ENCODE measurements at places on chromosomes 7 and 10. TPM values are rescaled to one million over a fixed set of nuclear protein-coding genes. Genes with fewer than 3 reads are reported as not detected.

Gene ATOH7
- not detected for total RNA-seq

Gene HABP2
- not detected for total RNA-seq

Gene CCDC3
- 2.2 TPM for total RNA-seq

Gene ABCA13
- not detected for total RNA-seq

Gene CALML3
- not detected for total RNA-seq

Gene ATP5MK
- total RNA-seq, result 198 TPM

Gene CALML5
- total RNA-seq, result not detected

Gene STK31
- 0.19 TPM for total RNA-seq

Gene OR13A1
- total RNA-seq, result not detected

Gene HOXA10
- total RNA-seq, result 0.36 TPM

Gene SLC18A3
- total RNA-seq, result under 0.01 TPM

Gene TLX1
- total RNA-seq, result not detected

Gene HOXA3
- 0.75 TPM for total RNA-seq

Gene PKD1L1
- total RNA-seq, result 0.90 TPM

Gene AKR1C4
- not detected for total RNA-seq

Gene UMAD1
- 4.8 TPM for total RNA-seq

Gene ASB10
- total RNA-seq, result not detected

Gene SH2D4B
- total RNA-seq, result 0.09 TPM

Gene TMEM176A
- total RNA-seq, result not detected

Gene PSD
- 0.28 TPM for total RNA-seq

Gene COBL
- not detected for total RNA-seq

Gene GFRA1
- 3.7 TPM for total RNA-seq

Gene PHYH
- 7.9 TPM for total RNA-seq

Gene CUBN
- 1.4 TPM for total RNA-seq

Gene ANKRD30A
- not detected for total RNA-seq

Gene EBF3
- 3.1 TPM for total RNA-seq

Gene TMEM139
- not detected for total RNA-seq

Gene FAM180A
- total RNA-seq, result not detected

Gene CFAP58
- 0.56 TPM for total RNA-seq

Gene BET1
- total RNA-seq, result 23.8 TPM

Gene COL13A1
- total RNA-seq, result 18.3 TPM

Gene CAV1
- total RNA-seq, result 1,559 TPM

Gene HMX2
- not detected for total RNA-seq

Gene MYO1G
- under 0.01 TPM for total RNA-seq

Gene FZD1
- 2.2 TPM for total RNA-seq

Gene LIPN
- total RNA-seq, result not detected

Gene CCL24
- 0.28 TPM for total RNA-seq

Gene EPDR1
- 14.8 TPM for total RNA-seq

Gene SLC25A28
- 14.7 TPM for total RNA-seq

Gene BAIAP2L1
- total RNA-seq, result 0.47 TPM

All from endothelial cell of coronary artery (primary cell).